Natural killer cell treated with Interleukin-12 subunit alpha and Interleukin-12 subunit beta and Interleukin-15 and Interleukin-18, amount 100 ng/mL, for 72 hours (primary cell): ENCODE measurements at places on chromosomes 13 and 19.
A peak's percentile ranks its signal among the peaks of the same experiment; 100 is the strongest.

DNA sequence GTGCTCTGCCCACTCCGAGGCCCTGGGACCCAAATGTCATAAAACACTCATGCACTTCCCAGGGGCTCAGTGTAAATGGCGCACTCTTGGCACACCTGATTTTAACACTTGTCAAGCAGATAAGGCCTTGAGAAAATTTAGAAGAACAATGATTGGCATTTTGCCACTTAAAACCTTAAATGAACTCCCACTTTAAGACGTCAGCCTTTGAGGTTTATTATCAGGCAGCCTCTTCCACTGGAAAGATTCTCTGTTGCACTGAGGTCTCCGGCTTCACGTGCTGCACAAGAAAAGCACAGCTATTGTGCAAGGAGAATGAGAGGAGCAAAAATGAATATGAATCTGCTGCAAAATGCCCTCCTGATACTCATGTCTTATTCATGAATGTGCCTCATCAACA lies 38.5 kb upstream of the ATP11A start:
- H3K4me1 ChIP-seq: no peaks in the 10 kb centered on the region
- no peak overlapping the region for H3K4me3 ChIP-seq
- no peak for DNase-seq
- H3K36me3 ChIP-seq: no peaks in the 10 kb centered on the region

GRCh38 chr19:16077984-16078758 lies 1.9 kb downstream of the TPM4 start:
- H3K4me1 ChIP-seq: peaks cover 59% of the 10 kb centered on the region
- peak overlapping the region; percentile 86 for H3K4me3 ChIP-seq
- no peak for DNase-seq
- peak overlapping the region; percentile 97 for H3K27ac ChIP-seq

- no peaks in the 10 kb centered on the region for H3K36me3 ChIP-seq
- H3K27me3 ChIP-seq: peaks cover 13% of the 10 kb centered on the region
- DNase-seq: no peak
- H3K4me3 ChIP-seq: no peak overlapping the region
These were observed 26.8 kb downstream of the CLDN10 start for GRCh38 chr13:95579303-95579702.

DNA sequence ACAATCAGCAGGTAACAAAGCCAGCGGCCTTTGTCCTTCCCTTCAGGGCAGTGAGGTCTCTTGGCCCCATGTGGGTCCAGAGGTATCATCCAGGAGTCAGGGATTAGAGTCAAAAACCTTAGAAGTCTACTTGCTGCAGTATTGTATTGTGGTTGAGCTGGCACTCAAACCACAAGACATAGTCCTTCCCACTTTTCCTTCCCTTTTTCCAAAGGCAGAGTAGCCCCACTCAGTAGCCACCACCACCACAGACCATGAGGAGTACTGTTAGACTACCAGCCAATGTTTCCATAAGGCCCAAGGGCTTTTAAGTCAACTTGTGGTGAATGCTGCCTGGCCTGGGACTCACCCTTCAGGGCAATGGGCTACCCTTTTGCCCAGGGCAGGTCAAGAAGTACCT lies 27.1 kb upstream of the CCNA1 start:
- no peak overlapping the region for H3K27ac ChIP-seq
- DNase-seq: no peak
- H3K36me3 ChIP-seq: no peaks in the 10 kb centered on the region
- H3K4me3 ChIP-seq: no peak overlapping the region

GRCh38 chr19:19040417-19040816 lies 7.0 kb downstream of the ARMC6 start:
- H3K27ac ChIP-seq: peak overlapping the region; percentile 61
- H3K4me3 ChIP-seq: no peak overlapping the region
- H3K36me3 ChIP-seq: no peaks in the 10 kb centered on the region
- no peaks in the 10 kb centered on the region for H3K27me3 ChIP-seq
- H3K4me1 ChIP-seq: peaks cover 22% of the 10 kb centered on the region
- DNase-seq: no peak

GRCh38 chr19:47111006-47111621 lies 2.5 kb downstream of the ZC3H4 start:
- no peaks in the 10 kb centered on the region for H3K27me3 ChIP-seq
- H3K27ac ChIP-seq: peak overlapping the region; percentile 100
- peaks cover 53% of the 10 kb centered on the region for H3K4me1 ChIP-seq
- H3K36me3 ChIP-seq: peaks cover 26% of the 10 kb centered on the region
- peak overlapping the region; percentile 98 for H3K4me3 ChIP-seq

- H3K36me3 ChIP-seq: no peaks in the 10 kb centered on the region
- no peak for DNase-seq
- no peak overlapping the region for H3K27ac ChIP-seq
- peaks cover 6% of the 10 kb centered on the region for H3K27me3 ChIP-seq
- no peak overlapping the region for H3K4me3 ChIP-seq
- no peaks in the 10 kb centered on the region for H3K4me1 ChIP-seq
These were observed 41.7 kb upstream of the ATP11A start for GRCh38 chr13:112648101-112648500.

GRCh38 chr13:32476021-32476731 lies 48.2 kb upstream of the N4BP2L1 start:
- no peaks in the 10 kb centered on the region for H3K36me3 ChIP-seq
- H3K27ac ChIP-seq: no peak overlapping the region
- H3K4me1 ChIP-seq: no peaks in the 10 kb centered on the region
- no peak overlapping the region for H3K4me3 ChIP-seq
- no peak for DNase-seq
